DMS53 (cell line): ENCODE measurements at places on chromosomes 12 and 14.
A peak's percentile ranks its signal among the peaks of the same experiment; 100 is the strongest.

DNA sequence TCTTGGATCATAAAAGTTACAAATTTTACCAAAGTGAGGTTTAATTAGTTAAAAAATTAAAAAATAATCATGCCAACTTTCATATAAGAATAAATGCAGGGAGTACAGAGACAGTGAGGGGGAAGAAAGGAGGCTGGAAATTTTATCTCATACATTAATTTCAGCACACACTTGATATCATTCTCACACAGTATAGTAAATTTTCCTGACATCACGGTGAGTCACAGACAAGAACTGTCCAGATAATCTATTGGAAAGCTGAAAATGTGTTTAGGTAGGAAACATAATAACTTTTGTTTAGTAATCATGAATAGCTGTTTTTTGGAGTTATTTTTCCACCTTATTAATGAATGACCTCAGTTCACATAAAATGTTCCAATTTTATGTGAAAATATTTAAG is 1204.8 kb downstream of the GALC start:
- DNase-seq, result no peak

GRCh38 chr14:82113710-82114109 is 580.1 kb upstream of the SEL1L start:
- peak; percentile 15 for DNase-seq

- DNase-seq, result no peak
Observed at GRCh38 chr14:93105362-93105761, 10.4 kb downstream of the ITPK1 start.

DNA sequence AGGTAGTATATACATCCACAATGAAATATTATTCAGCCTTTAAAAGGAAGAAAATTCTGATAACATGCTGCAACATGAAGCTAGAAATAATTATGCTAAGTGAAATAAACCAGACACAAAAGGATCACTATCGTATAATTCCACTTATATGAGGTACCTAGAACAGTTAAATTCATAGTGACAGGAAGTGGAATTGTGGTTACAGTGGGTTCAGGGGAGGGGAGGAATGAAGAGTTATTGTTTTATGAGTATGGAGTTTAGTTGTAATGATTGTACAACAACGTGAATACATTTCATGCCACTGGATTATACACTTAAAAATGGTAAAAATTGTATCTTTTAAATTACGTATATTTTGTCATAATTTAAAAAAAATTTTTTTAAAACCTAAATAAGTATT is 21.0 kb downstream of the EEA1 start:
- DNase-seq, result no peak

GRCh38 chr14:24982472-24983155 is 67.3 kb downstream of the STXBP6 start:
- peak; percentile 67 for DNase-seq

DNA sequence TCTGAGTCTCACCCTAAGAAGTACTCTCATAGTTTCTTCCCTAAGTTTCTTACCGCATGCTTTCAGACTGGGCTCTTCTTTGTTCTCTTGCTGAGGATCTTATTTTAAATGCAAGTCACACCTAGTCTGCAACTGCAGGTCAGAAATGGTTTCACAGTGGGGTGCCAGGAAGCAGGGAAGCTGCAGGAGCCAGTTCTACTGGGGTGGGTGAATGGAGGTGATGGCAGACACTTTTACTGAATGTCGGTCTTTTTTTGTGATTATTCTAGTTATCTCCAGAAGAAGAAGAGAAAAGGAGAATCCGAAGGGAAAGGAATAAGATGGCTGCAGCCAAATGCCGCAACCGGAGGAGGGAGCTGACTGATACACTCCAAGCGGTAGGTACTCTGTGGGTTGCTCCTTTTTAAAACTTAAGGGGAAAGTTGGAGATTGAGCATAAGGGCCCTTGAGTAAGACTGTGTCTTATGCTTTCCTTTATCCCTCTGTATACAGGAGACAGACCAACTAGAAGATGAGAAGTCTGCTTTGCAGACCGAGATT is 1.7 kb downstream of the FOS start:
- no peak for DNase-seq

GRCh38 chr12:29682088-29682487 is 101.7 kb downstream of the TMTC1 start:
- DNase-seq, result no peak

- DNase-seq, result no peak
Observed at GRCh38 chr12:13701502-13701901, 279.9 kb downstream of the GRIN2B start.

DNA sequence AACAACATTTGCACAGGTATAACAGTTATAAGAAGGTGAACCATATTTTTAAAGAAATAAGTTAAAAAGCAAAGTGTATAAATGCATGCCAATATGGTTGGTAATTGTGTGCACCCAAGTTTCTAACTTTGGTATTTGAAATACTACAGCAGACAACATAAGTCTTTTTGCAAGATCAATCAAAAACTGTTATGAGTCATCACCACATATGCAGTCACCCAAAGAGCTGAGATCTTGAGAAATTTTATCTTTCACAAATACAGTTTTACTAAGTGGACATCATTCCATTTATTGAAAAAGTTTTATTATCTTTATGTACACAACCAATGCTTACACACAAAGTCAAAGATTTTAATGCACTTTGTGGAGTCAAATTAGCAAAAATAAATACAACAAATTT is 7.0 kb upstream of the ACSS3 start:
- peak; percentile 37 for DNase-seq

GRCh38 chr12:113186033-113186365 is 478 bp downstream of the RITA1 start:
- DNase-seq, result peak; percentile 75

DNA sequence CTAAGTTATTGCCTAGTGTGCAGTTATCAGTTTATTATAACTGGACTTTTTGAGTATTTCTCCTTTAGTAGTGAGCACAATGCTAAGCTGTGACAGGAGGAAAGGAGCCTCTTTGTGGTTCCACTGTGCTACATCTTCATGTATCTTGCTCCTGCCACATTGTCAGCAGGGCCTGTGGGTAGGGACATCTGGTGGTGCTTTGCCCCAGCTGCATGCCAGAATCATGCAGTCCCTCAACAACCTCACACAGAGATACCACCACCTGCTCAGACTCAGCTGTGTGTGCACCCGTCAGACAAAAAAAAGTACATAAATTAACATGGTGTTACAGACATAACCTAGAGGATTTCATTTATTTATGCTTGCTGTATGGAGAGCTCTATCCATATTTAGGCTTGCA is 51.1 kb downstream of the MIS18BP1 start:
- DNase-seq, result peak; percentile 50

DNA sequence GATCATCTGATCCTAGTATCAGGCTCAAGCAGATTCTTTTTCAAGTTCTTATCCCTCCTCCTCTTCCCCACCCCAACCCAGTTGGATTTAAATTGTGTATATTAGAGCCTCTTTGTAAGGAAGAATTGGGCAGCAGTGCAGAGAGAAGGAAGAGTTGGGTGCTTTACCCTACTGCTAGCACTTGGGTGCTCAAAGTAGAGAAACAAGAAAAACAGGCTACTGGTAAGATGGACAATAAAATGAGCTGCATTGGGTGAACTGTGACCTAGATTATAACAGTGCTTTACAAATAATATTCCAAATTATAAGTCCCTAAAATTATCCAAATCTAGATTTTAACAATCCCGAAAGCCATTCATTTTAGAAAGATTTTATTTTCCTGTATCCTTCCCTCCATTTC is 363.4 kb upstream of the GARIN6 start:
- peak; percentile 61 for DNase-seq

DNA sequence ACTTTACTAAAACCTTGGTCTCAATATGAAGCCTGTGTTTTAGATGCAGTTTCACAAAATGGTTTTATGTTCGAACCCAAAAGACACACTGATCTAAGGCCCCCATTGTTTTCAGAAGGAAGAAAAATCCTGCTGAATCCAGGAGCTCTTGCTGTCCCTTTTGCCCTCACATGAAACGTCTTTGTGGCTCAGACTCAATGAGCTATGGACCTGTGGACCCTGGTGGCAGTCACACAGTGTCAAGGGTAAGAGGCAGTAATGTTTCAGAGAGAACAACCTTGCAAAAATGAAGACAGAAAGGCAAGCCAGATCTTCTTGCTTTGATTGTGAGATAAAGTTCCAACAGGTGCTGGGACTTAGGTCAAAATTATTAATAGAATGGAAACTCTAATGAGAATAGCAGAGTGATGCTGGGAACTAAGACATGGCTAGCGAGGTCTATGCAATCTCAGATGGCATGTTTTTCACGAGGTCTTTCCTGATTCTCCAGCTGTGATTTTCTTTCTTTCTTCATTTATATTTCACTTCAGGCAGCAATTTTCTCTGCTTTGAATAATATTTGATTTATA is 164.9 kb upstream of the SLC38A2 start:
- no peak for DNase-seq

DNA sequence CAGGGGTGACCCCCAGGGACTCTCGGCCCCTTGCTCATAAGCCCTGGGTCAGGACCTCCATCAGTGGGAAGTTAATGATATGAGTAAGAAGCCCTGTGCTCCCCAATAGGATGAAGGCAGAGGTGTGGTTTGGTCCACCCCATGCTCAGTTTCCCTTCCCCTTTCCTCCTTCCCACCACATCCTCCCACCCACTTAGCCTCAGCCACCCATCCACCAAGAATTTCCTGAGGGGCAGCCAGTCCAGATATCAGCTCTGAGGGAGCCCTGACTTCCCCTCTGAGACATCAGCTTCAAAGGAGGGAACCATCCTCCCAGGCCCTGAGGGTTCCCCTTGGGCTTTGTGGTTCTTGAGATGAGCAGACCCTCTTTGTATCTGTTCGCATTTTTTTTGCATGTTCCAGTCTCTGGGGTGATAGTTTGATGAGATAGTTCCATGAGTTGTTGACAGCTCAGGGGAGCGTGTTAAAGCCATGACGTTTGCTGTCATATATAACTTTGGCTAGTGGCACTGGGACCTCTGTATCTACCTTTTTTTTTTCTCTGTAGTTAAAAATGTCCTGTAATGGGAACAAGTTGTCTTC is 71.2 kb downstream of the LGMN start:
- no peak for DNase-seq

DNA sequence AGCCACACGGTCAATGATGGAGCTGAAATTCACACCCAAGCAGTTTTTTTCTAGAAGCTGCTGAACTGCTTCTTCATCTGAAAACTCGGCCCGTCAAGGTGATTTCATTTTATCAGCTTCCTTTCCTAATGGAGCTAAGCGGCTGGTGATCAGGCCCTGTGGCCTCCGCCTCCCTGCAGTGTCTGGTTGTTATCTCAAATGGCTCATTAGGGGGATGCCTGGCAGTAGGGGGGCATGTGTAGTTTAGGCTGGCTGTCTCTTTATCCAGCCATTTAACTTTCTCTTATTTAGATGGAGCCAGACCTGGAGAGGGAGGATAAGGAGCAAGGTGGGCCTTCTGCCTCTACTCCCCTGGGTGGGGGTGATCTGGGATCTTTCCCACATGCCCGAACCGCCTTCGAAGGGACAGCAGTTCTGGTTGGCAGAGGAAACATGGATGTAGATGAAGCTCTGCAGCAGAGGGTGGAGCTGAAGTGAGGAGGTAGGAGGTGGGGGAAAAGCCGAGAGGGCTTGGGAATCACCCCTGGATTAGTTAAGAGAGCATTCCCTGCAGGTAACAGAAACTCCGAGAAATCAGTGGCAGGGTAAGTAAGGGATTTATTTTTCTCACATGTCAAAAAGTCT is 64.4 kb downstream of the TGFB3 start:
- DNase-seq, result no peak

DNA sequence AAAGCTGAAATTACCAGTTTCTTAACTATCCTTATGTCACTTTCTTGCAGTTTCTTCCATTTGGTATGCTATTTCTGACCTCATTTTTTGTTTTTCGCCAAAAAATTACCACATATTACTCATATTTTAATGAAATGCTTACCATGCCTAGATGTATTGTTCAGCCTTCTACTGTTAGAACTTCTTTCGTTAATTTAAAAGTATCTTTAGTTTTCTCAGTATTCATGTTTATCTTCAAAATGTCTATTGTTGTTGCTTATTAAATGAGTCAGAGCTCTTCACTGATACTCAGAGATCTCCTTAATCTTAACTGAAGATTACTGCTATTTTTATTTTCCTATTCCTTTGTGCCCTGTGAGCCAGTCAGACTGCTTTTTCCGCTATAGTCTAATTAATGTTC is 20.5 kb downstream of the RAP1B start:
- DNase-seq, result no peak

- no peak for DNase-seq
Observed at GRCh38 chr12:123948401-123948795, 24.2 kb downstream of the CCDC92 start.

DNA sequence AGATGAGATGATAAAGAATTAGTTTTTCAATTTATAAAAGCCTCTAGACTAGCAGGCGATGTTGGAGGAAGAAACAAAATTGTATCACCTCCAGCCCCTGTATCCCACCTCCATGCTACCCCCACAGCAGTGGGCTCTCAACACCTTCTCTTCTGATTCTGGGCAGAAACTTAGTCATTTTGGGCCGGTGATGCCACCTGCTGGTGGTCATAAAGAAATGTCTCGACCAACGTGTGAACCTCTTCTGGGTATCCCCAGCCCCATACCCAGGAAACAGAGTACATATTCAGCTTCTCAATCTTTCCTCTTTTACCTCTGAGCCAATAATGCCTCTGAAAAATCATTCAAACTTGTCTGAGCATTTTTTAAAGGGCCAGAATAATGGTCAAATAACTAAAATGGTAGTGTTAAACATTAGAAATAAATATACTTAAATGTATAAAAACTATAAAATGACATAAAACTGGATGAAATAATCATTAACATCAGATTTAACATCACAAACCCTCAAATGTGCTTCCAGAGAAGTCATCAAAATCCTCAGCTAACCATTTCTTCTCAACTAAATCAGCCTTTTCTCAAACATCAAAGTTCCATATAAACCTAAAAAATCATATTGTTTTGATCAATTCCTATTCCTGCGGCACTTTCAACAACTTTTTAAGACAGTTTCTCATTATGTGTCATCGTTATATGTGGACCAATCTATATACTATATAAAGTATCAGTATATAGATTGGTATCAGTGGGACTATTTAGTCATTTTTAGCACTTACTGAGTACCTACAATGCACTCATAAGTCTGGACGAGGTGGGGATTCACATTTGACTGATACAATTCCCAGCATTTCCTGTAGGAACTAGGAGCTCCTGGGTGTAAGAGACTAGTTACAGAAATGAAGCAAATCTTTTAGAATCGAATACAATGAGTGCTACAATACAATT is 69.4 kb downstream of the ATXN2 start:
- peak; percentile 79 for DNase-seq

DNA sequence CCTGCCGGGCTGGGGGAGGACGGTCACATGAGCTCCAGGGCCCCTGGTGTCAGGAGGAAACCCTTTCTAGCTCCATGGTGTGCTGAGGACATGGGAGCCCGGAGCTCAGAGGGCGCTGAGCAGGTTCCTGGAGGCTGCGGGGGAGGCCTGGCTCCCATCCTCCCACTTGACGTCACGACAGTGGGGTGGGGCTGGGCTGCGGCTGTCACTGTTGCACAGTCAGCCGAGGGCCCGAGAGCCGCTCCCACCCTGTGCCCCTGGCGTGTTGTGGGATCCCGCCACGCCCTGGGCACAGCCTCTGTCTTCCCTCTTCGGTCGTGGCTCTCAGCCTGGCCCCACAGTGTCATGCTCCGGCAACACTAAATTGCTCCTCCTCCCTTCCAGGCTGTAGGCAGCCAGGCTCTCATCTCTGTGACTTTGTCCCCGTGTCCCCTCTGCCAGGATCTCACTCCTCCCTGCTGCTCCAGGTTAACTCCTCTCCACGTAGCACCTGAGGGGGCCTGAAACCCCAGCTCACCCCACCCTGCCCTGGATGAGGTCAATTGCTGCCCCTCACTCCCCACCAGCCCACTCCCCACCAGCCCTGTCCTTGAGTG is 33.0 kb downstream of the BEGAIN start:
- DNase-seq, result no peak

GRCh38 chr14:97408937-97409815 is 612.0 kb downstream of the VRK1 start:
- DNase-seq, result no peak

- no peak for DNase-seq
Observed at GRCh38 chr12:116426391-116427136, 132.6 kb upstream of the MAP1LC3B2 start.
